ENCODE measurements at places on chromosomes 2 and 18.

DNA sequence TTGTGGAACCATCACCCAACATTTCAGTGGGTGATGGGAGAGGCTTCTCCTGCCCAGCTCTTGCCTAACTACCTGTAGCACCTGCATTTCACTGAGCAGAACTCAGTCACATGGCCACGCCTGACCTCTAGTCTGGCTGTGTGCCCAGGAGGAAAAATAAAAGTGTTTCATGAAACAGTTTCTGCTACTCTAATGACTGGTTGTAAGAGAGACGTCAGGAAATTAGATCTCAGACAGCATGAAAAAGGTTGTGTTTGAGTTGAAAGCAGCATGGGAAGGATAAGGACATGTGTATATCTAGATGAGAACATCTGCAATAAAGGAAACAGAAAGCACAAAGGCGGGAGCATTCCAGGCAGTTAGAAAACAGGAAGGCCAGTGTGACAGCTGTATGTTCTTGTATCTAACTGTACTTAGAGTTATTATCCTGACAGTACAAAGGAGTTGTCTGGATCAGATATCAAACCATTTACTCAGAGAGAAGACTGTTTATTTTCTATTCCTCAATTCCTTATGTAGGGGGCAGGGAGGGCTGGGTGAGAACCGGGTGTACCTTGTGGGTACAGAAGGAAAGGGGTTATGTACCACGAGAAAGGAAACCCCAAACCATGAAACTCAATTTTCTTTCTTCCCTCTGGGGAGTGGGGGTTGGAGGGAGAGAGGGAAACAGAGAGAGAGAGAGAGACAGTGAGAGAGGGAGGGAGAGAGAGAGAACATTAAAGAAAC lies 307.4 kb upstream of the VWC2L start:
- DNase-seq, result no peak

- DNase-seq, result no peak
Observed at GRCh38 chr2:219466816-219467735, 31.6 kb upstream of the GMPPA start.

DNA sequence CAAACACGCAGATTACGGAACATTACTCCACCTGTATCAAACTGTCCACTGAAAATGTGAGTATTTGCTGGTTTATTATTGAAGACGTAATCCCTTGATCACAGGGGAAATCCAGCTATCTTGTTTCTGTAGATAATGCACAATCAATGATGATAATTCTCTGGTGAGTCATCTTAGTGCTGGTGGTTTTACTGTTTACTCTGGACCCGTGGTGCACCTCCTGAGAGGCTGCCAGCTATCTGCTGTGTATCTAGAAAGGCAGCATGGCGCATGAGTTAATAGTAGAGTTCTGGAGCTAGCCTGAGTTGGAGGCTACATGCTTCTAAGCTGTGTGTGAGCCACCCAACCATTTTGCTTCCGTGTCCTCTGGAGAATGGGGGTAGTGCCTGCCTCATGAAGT lies 6.5 kb downstream of the NCAPH start:
- DNase-seq, result no peak

DNA sequence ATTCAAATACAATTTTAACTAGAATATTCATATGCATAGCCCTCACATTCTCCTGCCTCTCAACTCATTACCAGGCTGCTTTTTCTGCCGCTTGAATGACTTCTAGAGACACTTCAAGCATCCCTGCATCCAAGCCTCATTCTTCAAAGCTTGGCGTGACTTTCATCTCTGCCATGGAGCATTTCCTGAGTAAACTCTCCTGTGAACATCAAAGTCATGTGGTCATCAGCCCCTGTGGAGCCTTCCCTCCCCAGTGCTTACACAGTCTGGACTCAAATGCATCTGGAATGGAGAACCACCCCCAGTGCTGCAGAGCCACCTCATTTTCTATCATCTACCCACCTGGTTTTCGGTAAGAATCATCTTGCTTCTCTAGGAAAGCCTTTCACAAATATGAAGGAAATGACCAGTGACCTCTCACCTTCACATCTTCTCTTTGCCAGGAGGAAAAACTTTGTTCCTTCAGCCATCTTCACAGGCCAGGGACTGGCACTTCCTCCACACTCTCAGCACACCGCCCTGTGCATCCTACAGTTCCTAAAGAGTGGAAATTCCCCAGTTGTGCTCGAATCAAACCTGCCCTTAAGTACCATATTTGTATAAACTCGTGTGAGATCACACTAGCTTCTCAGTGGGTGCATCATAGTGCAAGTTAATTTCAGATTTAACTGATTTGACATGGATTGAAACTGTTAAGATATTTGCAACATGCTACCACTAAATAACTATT lies 116.4 kb downstream of the COL6A3 start:
- no peak for DNase-seq

DNA sequence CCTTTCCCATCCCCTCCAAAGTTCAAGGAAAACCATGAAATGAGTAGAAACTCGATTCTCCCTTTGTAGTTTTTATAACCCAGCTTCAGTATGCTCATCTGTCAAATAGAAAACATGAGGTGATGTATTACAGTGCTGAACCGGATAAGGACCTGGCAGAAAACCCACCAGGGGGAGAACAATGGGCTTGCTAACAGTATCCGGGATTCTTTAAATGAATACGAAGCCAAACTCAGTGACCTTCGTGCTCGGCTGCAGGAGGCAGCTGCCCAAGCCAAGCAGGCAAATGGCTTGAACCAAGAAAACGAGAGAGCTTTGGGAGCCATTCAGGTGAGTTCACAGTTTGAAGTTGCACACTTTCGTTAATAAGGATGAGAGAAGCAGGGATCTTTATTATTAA lies 113.6 kb upstream of the TTC39C start:
- no peak for DNase-seq

DNA sequence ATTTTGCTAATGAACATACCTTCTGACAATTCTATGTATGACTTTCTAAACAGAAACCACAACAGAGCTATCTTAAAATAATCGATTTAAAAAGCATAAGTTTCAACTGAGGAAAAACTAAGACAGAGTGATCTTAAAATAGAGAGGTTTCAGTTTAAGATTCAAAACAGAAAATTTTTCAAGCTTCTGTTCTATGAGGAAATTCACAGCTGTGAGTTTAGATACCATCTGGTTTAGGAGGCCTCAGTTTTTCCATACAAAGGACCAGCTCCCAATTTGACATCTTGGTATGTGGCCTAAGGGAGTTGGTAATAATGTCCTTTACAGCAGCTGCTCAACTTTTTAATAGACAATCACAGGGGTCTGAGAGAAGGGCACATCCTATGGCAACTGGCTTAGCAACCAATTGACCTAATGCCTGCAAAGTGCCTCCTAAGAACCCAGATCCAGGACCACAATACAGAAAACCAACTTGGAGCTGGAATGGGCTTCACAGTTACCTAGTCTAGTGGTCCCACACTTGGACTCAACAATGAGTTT lies 39.7 kb downstream of the MDH1 start:
- DNase-seq, result no peak

DNA sequence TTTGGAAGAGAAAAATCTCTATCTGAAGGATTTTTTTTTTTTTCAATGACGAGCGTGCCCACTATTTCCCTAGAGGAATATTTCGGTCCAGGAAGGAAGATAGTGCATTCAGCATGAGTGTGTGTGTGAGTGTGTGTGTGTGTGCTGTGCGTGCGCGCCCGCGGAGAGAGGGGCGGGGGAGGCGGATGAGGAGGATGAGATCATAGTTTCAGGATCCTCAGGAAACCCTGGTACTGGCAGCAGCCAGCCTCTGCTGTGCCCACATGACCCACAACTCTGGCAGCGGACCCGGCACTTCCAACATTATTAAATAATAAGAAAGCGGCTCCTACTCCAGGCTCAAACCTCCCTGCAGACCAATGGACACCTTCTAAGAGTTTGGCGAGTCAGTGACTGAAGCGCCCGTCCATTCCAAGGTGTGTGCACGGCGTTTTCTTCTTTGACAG lies 217.0 kb upstream of the DTNA start:
- no peak for DNase-seq

- DNase-seq, result no peak
Observed at GRCh38 chr2:46257476-46257875, 39.7 kb upstream of the EPAS1 start.

DNA sequence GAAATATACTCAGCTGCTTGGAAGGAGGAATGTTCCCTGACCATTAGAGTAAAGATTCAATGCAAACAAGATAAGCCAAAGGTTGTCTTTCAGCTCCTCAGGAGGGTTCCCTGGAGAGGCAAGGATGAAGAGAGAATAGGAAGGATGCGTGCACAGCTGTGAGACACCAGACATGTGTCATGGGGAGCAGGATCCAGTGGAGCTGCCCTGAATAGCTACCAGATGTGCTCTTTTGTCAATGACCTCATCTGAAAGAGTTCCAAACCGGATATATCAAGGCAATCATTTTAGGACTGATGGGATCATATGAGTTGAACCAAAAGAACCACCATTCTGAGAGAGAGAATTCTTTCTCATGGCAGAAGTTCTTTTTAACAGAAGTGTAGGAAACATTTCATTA lies 490.6 kb downstream of the IRS1 start:
- DNase-seq, result no peak

DNA sequence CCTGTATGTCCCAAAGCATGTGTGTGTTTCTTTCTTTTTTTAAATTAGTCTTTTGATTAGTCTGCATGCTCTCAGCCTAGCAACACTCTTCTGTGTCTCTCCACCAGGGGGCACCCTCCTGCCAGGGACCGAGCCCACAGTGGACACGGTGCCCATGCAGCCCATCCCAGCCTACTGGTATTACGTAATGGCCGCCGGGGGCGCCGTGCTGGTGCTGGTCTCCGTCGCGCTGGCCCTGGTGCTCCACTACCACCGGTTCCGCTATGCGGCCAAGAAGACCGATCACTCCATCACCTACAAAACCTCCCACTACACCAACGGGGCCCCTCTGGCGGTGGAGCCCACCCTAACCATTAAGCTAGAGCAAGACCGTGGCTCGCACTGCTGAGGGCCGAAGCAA lies 93.8 kb downstream of the NRP2 start:
- DNase-seq, result peak; percentile 43

DNA sequence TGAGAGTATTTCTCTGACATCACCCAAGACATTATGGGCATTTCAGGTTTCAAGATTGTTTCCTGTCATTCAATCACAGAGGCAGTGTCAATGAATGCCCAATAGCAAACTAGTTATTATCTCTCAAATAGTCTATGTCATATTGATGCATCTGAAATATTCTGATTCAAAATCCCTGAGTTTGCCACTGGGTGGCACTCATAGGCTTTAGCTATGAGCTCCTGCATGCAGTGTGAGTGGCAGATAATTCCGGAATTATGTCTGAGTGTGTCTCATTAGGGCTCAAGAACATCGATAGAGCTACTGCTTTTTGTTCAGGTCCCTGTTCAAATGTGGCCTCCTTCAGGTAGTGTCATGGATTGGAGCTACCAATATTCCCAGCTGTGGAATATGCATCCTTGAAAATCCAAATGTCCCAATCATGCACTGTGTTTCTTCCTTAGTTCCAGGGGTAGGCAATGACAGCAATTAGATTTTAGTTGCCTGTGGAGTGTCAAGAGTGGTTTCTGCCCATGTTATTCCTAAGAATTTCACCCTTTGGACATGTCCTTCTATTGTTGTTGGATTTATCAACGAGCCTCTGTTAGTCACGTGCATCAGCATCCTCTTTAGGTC lies 7.8 kb upstream of the OR6B3 start:
- DNase-seq, result peak; percentile 22

- DNase-seq, result no peak
Observed at GRCh38 chr2:234686088-234686890, 189.4 kb upstream of the ARL4C start.

GRCh38 chr2:8528863-8529262 lies 153.0 kb upstream of the ID2 start:
- DNase-seq, result no peak

- DNase-seq, result no peak
Observed at GRCh38 chr2:148796735-148797512, 78.1 kb upstream of the KIF5C start.

- no peak for DNase-seq
Observed at GRCh38 chr2:162072976-162073887, 783 bp downstream of the DPP4 start.

DNA sequence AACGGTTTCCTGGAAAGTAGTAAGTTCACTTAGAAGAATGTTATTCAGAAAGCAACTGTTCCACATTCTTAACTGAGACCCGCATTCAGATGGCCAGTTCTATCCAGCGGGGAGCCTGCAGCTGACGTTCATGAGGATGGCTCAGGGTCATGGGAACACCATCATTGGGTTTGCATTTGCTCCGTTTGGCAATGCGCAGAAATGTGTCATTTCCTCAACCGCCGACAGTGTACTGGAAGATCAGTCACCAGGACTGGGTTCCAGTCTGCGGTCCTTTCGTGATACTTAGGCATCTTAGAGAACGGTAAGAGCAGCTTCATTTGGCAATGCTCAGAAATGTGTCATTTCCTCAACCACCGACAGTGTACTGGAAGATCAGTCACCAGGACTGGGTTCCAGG lies 104.0 kb downstream of the DNER start:
- no peak for DNase-seq

All from stimulated activated CD4-positive, alpha-beta T cell treated with anti-CD3 and anti-CD28 coated beads, Interleukin-4, amount 100 ng/mL, for 48 hours (primary cell).